SW480 (cell line): ENCODE measurements at places on chromosomes 3 and 15.

DNA sequence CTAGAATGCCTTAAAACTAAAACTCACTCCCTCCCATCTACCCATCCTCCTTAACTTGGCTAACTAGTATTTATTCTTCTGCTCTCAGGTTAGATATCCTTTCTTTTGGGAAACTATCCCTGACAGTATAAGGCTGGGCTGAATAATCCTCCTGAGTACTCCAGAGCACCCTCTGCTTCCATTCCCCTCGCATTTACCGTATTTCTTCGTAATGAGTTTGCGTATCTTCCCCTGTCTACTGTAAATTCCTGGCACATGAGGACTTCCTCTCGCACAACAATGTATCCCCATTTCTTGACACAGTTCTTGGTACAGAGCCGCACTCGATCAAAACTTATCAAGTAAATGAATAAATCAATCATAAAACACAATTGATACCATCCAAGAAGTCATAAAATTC, 82.9 kb upstream of the AKAP13 start:
- peak; percentile 35 for DNase-seq

DNA sequence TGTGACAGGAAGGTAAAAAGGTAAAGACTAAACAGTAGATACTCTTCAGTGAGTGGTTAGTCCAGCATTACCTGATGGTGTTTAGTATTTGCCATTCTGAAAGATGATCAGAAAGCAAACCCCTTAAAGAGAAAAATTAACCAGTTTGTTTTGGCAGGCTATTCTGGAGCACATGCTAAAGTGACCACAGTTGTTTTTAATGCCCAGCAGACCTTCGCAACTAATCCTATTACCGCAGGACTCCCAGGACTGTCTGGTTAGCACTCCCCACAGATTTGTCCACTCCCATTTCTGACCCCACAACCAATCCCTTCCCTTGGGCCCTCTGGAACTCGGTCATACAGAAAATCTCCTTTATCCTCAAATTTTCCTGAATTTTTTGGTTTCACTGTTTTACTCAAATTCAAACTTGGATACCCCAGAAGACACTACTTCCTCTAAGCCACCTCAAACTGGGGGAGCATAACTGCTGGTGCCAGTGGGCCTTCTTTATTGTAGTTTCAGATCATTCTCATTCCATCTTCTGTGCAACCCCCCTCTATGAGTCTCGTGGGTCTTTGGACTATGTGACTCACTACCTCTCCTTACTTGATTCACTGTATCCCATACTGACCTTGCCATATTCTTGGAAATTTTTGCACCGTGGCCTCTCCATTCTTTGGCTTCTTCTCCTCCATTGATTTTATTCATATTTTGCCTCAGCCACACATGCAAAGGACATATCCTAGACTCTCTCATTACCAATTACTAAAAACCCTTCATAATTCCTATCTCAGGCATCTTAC, 104.4 kb downstream of the RBMS3 start:
- no peak for DNase-seq

GRCh38 chr3:173660645-173661299, 263.2 kb downstream of the NLGN1 start:
- no peak for DNase-seq

DNA sequence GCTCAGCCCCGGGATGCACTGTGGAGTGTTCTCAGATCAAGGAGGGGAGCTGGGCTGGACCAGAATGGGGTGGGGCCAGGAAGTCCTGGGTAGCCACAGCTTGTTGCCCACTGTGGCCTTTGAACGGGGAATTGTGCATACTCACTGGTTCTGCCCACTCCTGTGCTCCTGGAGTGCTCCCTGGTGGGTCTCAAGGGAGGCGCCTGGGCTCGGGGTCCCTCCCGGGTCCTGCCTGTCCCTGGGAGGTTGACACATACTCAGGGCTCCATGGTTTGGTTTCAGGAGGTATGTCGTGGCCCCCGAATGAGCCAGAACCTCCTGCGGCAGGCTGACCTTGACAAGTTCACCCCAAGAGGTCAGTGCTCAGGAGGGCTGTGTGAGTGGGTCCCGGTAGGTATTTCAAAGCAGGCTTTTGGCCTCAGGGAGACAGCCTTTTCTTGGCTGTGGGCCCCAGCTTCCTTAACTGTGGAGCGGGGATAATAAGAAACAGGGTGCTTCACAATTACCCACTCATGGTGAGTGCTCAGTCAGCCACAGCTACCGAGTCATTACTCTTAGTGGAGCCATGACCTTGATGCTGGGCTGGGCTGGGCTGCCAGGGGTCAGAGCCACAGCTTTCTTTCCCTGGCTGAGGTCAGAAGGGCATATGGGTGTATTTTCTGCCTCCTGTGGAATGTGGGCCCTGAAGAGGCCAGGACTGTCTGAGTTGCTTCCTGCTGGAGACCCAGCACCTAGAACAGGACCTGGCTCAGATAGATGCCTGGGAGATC, 7.6 kb downstream of the DNAH1 start:
- DNase-seq, result no peak

GRCh38 chr3:149085828-149086231, 503 bp downstream of the HLTF start:
- DNase-seq, result no peak

- no peak for DNase-seq
Measured at GRCh38 chr15:25721605-25721955, 141.5 kb downstream of the ATP10A start.

DNA sequence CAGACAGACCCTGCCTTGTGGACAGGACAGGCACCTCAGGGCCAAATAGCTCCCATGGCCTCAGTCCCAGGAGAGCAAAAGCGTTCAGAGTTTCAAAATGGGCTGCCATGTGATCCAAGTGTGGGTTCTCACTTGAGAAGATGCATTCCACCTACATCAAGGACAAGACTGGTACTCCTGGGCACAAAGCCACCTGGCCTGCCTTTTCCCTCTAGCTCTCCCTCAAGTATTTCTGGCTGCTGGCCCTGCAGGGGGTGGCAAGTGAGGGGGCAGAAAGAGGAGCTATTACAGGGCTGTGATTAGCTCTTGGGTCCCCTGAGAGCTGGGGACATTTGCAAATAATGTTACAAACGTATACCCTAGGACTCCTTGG, 6.5 kb upstream of the COL7A1 start:
- no peak for DNase-seq

GRCh38 chr15:46126581-46126980, 491.8 kb downstream of the SQOR start:
- no peak for DNase-seq

DNA sequence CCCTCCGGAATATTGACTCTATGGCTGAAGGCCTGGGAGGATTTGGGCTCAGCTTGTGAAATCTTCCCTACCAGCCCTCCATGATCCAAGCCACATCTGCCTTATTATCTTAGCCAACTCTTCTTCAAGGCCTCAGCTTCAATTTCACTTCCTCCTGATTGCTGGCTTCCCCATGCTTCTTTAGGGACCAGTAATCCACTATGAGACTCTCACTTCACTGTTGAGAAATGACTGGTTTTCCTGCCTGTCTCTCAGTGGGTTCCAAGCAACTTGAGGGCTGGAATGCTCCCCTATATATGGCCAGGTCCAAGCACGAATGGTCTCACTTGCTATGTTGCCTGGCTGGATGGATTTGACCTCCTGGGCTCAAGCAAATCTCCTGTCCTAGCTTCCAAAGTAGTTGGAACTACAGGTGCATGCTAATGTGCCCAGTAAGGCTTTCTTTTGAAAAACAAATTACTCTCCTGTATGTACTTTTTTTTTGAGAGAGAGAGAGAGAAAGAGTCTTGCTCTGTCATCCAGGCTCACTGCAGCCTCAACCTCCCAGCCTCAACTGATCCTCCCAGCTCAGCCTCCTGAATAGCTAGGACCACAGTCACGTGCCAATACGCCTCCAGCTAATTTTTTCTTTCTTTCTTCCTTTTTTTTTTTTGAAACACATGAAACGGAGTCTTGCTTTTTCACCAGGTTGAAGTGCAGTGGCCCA, 7.9 kb upstream of the PIK3CB start:
- no peak for DNase-seq

DNA sequence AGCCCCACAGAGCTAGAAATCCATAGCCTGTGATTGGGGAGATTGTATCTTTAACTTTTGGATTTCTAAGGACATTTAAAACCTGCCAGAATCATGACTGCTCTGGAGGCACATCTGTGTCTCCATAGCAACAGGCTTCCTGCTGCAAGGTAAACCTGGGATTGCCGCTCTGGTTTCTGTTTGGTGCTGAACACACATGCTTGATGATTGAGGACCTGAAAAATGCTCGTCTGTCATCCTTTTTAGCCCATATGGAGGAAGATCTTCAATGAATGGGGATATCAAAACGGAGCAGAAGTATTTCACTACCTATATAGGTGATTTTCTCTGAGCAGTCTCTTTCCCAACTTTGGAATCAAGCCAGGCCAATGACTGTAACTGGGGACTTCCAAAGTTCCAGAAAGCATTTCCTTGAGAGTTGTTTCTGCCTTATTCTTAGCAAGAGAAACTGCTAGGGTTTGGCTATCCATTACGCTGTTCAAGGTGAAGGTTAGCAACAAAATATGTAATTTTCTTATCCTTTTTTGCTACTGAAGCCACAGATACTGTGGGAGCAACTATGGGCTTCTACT, 96.5 kb upstream of the TNIK start:
- no peak for DNase-seq

DNA sequence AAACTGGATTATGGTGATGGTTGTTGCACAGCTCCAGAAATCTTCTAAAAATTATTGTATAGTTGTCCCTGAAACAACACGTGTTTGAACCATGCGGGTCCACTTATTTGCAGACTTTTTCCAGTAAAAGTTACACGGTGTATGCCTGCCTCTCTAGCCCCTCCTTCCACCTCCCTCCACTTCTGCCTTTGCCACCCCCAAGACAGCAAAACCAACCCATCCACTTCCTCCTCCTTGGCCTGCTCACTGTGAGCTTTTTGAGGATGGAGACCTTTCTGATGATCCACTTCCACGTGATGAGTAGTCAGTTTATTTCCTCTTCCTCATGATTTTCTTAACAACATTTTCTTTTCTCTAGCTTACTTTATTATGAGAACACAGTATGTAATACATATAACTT, 5.4 kb downstream of the CYFIP1 start:
- no peak for DNase-seq

- DNase-seq, result no peak
Measured at GRCh38 chr3:135329479-135329878, 534.4 kb downstream of the EPHB1 start.

- DNase-seq, result peak; percentile 22
Measured at GRCh38 chr15:42890161-42890913, 30.2 kb downstream of the TTBK2 start.

DNA sequence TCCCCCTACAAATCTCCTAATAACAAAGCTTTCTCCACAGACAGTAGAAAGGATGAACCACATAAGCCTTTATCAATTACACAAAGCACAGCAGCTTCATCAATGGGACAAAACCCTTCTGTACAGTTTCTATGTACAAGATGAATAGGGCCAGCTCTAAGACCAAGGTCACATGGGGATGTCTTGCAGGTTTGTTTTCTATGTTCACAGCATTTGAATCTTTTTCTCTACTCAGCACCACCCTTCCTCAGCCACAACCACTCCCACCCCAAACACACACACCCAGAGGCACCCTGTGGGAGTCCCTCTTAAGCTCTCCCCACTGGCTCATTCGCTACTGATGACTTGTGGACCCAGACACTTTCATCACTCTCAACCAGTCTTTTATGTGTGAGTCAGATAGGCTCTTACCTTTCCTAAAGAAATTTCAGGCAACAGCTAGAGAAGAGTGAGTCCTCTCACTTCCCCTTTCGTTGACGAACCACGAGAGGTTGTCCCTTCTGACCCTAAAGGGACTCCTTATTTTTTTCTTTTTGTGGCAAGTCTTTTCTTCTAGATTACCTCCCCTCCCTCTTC, 57.9 kb downstream of the ARHGAP31 start:
- no peak for DNase-seq

GRCh38 chr3:58345457-58345856, 12.8 kb downstream of the PXK start:
- no peak for DNase-seq

DNA sequence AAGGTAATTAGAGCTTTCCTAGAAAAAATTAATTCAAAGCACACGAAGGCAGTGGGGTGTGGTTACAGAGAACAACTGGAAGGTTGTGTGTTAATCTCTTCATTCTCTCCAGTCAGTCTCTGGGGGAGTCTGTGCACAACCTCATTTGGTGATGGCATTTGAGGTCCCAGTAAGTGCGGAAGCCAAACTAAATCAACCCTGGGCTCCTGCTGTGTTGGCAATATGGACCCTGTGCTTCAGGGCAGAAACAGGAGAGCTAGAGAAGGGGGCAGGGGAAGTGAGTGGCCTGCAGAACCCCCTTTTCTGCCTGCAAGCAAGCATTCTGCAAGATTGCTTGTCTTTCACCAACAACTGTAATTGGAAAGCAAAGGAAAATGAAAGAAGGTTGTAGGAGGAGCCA, 195.9 kb upstream of the ST8SIA2 start:
- DNase-seq, result no peak

DNA sequence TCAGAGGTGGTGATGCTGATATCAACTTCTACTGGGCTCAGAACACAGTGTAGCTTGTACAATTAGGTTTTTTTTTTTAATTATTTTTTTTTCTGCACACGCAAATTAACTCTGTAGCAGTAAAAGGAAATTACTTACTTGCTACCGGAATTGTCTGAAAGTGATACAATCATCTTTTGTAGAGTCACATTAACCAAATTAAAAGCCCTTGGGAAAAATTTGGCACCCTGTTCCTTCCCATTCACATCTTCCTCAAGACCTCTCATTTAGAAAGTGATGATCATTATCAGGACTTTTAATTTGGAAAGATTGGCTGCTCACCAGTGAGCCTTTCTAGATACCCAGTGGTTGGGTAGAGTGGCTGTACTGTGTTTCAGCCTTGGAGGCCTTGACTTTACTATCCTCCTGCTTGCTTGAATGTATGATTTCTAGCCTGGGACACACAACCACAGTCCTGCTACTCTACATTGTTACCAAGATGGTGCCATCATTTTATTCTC, 158.3 kb downstream of the ECT2 start:
- no peak for DNase-seq

DNA sequence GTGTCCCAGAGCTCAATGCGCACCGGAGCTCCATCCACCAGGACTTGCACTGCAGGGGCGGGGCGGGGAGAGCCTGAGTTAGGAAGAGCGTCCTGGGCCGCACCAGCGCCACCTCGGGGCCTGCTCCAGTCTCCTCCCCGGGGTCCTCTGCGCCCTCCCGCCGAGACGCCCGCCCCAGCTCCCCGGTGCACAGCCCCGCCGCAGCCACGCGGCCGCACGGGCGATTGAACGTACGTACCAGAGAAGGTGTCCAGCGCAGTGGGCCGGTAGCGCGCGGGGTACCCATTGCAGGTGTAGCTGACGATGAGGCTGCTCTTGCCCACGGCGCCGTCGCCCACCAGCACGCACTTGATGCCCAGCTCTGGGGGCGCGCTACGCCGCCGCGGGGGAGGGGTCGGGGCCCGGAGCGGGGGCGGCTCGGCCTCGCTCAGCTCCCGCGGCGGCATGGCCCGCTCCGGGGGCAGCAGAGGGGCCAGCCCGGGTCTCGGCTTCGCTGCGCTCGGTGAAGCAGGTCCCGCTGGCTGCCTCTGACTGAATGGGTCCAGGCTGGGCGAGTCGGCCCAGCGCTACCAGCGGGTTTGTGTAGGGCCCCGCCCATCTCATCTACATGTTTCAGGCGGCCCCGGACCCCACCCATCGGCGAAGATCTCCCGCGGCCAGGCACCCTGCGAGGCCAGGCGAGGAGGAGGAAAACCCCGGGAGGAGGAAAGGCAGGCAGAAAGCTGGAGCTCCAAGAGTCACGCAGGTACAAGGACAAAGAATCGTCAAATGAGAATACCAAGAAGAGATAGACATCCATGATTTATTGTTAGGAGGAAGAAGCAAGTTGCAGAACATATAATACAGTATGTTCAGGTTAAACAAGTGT, at the start of gene RHOV:
Gene RHOV (minus strand): TSS at position 541 of the 868 bp plus-strand sequence. CDS start 95 bp downstream, at position 446.
- DNase-seq, result peak; percentile 80

- DNase-seq, result no peak
Measured at GRCh38 chr15:72998681-72999466, 53.4 kb upstream of the NEO1 start.
